ENCODE measurements at places on chromosomes 16 and 17.

GRCh38 chr16:13426269-13426668 is 493.7 kb upstream of the ERCC4 start:
- DNase-seq = no peak

DNA sequence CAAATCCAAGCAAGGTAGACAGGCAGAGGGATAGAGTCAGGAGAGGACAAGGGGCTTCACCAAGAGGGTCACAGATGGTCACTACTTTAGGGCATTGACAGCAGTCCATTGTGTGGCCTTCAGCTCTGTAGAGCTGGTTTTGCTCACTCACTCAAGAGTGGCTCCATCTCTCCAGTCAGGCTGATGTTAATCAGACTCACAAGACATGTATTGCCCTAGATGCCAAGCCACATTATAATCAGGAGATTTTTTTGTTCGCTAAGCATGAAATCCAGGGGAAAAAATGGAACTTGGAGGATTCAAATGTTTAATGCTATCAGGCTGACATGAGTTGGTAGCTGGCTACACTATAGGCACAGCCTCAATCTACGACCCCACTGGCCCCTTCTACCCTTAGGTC is 32.5 kb downstream of the CD300LF start:
- DNase-seq = no peak

DNA sequence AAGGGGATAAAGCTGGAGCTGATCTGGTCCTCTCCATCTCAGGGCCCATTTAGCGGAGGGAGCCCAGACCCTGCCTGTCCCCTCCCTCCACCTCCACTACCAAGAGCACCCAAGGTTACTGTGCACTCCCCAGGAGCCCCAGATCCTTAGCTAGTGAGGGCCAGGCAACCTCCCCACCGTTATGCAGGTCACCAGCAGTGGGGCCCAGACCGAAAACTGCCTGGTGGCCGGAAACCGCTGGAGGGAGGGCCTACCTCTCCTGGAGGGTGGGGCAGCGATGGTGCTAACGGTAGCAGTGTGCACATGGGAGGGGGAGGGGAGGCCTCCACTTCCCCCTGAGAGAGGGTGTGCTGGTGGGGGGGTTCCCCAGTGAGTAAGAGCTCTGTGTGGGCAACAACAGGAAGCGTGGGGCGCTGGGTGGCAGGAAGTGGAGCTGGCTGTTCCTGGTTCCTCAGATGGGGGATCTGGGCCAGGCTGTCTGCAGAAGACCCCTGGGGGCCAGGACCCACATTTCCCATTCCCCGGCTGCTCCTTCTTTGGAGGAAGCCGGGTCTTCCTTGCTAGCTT is 4.4 kb downstream of the FMNL1 start:
- DNase-seq = no peak

GRCh38 chr17:65783845-65784334 is 222.4 kb upstream of the AXIN2 start:
- peak; percentile 45 for DNase-seq

- no peak for DNase-seq
Measured at GRCh38 chr16:3780570-3780969, 63.2 kb upstream of the TRAP1 start.

- peak; percentile 39 for DNase-seq
Measured at GRCh38 chr16:71645450-71645849, 19.5 kb downstream of the MARVELD3 start.

- no peak for DNase-seq
Measured at GRCh38 chr16:66616592-66616991, 12.1 kb downstream of the CMTM3 start.

DNA sequence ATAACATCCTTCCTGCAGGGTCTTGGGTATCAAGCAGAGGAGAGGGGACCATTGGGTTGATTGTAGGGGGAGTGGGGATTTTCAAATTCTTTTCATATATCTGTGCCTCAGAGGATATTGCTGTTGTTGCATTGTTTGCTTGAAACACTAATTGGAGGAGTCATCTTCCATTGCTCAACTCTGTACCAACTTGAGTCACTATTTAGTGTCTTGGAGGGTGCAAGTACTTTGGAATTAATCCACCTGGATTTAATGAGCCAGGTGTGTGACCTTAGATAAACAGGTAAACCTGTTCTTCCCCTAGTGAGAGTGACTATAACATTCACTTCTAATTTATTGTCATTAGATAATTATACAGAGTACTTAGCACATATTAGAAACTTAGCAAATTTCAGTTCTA is 151.3 kb upstream of the CNTNAP4 start:
- DNase-seq = no peak

DNA sequence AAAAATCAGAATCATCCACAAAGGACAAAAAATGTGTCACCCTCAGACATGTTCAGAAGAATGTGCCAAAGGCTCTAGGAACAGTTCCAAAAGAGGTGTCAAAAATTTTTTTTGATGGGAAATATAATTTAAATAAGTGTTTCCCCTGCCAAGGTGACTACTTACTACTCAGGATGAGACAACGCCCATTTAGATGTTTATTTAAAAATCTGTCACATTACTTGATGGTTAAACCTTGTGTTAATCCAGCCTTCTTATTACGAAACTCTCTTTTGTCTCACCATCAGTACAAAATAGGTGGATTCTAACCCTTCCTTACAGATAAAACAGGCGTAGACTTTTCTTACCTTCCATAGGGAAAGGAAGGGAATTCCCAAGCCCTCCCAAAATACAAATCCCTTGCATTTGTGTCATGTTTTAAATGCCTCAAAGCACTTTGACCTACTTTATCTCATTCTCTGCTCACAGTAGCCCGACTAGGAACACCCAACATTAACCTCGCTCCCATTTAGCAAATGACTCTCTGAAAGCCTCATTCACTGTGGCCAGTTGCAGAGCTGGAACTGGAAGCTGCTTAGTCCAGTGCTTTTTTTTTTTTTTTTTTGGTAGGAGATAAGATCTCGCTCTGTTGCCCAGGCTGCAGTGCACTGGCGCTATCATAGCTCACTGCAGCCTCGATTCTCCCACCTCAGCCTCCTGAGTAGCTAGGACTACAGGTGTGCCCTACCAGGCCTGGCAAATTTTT is 5.8 kb upstream of the GNA13 start:
- DNase-seq = no peak

DNA sequence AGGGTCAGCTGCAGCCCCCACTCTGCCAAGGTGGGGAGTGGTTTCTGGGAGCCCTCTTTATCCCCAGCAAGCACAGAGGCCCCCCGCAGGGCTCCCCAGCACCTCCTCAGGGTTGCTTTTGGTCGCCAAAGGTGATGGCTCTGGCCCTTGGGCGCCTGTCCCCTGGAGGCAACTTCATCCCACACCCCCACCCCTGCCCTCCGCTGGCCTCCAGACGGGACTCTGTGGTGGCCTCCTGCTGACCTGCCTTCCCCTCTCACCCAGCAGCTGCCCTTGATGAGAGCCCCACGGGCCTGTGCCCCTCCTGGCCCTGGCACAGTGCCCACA is 7.8 kb upstream of the RHOT2 start:
- DNase-seq = no peak

- DNase-seq = no peak
Measured at GRCh38 chr17:48605991-48606891, 1.5 kb upstream of the HOXB6 start.

- DNase-seq = no peak
Measured at GRCh38 chr17:81092518-81093095, 57.7 kb downstream of the BAIAP2 start.

All from GM03348 (cell line).